T-cell (primary cell): ENCODE measurements at places on chromosomes 5 and 9. TPM values are rescaled to one million over a fixed set of nuclear protein-coding genes. Genes with fewer than 3 reads are reported as not detected.

Gene SERINC5
- total RNA-seq, result 109 TPM

Gene MELK
- 0.67 TPM for total RNA-seq

Gene ENTPD8
- total RNA-seq, result not detected

Gene ACOT12
- total RNA-seq, result not detected

GRCh38 chr5:168114444-168115017 is 176.9 kb upstream of the WWC1 start:
- peak; percentile 3 for DNase-seq

- no peak for DNase-seq
Observed at GRCh38 chr5:156411185-156411613, 84.2 kb downstream of the SGCD start.

GRCh38 chr9:94511955-94512265 is 43.0 kb upstream of the PCAT7 start:
- no peak for DNase-seq

DNA sequence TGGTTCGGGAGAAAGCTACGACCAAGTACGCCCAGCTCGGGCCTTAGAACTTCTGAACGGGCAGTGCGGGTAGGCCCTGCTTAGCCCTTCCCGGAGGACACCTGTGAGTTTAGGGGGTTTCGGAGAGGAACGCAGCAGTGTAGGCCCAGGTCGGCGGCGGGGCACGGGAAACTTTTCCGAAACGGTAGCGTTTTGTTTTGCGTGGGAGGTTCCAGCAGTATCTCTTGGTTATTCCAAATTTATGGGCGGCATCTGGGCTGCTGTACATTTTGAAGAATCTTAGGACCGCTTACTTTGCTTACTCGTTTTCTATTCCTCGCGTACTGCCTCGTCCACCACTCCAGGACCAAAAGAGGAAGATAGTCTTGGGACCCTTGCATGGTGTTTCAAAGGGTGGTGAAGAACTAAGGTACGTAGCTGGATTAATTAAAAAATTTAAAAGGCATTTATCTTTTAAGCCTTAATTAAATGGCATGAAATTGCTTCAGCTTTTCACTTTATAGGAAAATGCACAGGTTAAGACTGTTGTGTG is 492 bp downstream of the TENT2 start:
- DNase-seq, result no peak

DNA sequence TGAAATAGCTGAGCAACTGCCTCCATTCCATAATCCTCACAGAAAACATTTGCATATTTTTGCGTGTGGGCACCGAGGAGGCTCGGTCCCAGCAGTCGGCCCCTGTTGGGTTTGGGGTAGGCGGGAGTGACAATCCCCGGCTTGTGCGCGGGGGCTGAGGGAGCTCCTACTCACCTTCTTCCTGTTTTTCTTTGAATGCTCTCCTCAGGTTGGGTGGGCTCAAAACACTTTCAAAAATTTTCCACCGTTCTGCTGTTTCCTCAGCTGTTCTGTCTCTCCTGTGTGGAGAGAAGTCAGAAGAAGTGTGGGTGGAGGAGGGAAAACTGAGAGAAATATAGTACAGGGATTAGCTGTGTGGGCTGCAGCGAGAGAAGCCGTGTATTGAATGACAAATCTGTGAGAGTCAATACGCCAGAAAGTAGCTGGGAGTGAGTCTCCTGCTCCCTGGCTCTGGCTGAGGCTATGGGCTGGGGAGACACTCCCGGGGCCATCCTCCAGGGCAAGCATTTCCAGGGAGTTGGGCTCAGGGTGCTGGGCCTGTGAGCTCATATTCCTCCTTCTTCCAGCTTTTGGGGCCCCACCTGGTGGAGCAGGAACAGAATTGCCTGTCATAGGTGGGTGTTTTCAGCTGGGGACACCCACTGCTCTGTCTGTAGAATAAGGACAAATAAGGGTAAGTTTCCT is 84.7 kb downstream of the CMYA5 start:
- peak; percentile 3 for DNase-seq

GRCh38 chr5:17259630-17260257 is 42.3 kb downstream of the BASP1 start:
- no peak for DNase-seq

- no peak for DNase-seq
Observed at GRCh38 chr5:156376751-156377150, 49.8 kb downstream of the SGCD start.

DNA sequence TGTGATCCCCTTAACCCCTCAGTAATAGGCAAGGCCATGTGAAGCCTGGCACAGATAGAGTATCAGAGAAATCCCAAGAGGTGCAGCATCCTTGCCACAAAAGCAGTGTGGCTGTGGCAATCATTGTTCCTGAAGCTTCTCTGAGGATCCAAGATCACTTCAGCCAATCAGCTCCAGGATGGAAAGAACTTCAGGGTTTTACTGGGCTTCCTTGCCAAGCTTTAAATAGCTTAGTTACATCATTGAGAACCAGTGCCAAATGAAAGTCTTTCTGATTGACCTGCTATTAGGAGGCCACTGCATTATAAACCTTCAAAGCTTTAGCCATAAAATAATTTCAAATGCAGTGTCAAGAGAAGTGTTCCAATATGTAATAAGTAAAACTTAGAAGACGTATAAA is 430.6 kb downstream of the PIK3R1 start:
- DNase-seq, result no peak

GRCh38 chr5:123809594-123810221 is 297.7 kb downstream of the CSNK1G3 start:
- DNase-seq, result no peak

- DNase-seq, result no peak
Observed at GRCh38 chr5:2334719-2335118, 416.8 kb downstream of the IRX2 start.

DNA sequence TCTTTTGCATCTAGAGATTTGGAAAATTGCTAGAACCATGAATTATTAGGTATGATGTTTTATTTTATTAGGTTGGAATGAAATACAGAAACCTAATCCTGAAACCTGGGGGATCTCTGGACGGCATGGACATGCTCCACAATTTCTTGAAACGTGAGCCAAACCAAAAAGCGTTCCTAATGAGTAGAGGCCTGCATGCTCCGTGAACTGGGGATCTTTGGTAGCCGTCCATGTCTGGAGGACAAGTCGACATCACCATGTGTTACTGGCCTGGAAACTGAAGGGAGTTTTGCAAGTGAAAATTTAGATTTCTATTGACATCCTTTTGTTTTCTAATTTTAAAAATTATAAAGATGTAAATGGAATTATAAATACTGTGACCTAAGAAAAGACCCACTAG is 100.7 kb downstream of the NLN start:
- no peak for DNase-seq
